ENCODE measurements at places on chromosomes 16 and 17.

GRCh38 chr17:39639566-39640458 lies 2.9 kb downstream of the STARD3 start:
- no peak for DNase-seq

- DNase-seq, result no peak
Measured at GRCh38 chr16:62965831-62966230, 929.6 kb upstream of the CDH8 start.

- DNase-seq, result no peak
Measured at GRCh38 chr17:3915995-3916696, at the start of gene P2RX1. Gene P2RX1, minus strand, starts transcription at chr17:3916465. Its CDS starts 240 bp downstream, at chr17:3916225.

DNA sequence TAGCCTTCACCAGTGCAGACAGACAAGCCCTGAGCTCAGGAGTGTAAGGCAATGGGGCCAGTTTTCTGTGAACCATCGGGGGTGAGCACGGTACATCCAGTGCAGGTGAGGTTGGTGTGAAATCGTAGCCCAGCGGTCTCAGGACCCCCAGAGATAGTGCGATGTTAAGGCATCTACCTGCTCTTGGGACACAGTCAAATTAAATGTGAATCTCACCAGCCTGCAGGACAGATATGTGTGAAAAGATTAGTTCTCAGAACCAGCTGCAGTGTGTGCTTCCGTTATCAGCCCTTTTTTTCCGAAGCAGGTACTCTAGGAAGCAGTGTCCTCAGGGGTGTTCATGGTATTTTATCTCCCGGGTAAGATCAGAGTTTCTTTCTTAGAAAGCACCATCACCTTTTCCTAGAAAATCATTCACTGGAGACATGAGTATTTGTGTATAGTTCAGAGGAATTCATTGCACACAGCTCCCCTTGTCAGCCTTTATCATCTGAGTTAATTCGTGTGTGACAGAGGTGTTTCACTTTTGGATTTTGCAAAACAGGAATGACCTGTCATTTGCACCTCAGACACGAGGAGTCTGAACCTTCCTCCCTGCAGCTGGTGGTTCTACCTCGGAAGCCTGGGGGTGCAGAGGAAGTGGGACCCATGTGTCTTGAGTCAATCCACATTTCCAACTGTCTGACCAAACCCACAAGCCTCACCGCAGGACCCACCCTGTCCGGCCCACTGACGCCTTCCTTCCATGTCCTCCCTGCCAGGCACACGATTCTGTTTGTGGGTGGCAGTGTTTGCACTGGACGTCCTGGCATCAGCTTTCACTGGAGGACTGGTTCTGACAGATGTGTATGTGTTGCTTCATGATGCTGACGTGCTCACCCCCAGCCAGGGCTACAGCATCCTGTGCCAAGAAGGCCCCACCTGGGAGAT lies 107.8 kb downstream of the CLEC16A start:
- peak; percentile 56 for DNase-seq

DNA sequence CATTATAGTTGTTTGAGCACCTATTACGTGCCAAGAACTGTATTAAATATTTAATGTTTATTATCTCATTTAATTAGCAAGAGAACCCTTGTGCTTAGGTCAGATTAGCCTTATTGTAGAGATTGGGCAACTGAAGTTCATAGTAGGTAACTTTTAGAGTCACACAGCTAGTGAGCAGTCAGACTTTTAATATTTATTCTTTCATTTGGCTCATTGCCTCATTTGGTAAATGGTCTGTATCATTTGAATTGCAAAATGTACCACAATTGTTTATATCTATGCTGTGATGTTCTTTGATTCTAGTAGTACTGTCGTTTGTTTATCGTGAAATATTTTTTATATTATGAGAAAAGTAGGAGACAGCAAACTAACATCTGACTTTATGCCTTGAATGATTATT lies 7.6 kb downstream of the CLTC start:
- no peak for DNase-seq

- DNase-seq, result no peak
Measured at GRCh38 chr16:7330709-7331108, 1.9 kb upstream of the RBFOX1 start.

DNA sequence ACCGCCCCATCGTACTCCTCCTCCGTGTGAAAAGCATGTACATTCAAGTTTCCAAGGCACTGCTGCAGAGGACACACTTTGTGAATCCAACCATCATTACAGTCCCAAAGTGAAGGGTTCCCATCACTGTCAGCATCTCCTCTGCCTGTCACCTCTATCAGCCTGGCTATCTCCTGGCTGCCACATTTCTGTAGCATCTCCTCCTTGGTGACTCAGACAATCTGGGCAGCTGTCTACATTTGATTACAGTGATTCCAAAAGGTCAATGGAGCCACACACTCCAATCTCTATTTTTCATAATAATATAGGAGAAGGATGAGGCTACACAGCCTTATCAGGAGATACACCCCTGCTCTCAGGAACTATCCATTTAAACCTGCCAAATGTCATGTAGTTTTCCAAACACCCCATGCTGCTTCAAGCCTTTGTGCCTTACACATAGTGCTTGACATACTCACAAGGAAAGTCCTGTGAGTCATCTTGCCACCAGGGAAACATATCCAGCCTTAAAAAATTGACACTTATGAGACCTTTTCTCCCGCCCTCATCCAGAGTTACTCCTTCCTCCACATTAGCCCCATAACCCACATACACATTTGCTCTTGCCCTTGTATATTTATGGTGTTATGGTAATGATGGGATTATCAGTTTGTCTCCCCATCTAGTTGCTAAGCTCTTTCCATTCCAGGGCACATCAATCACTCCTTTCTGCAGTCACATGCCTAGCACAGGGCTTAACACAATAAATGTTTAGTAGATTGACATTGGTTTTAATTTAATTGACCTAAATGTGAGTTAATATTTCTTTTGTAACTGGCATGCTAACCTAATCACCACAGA lies 250.1 kb upstream of the CDH5 start:
- no peak for DNase-seq

DNA sequence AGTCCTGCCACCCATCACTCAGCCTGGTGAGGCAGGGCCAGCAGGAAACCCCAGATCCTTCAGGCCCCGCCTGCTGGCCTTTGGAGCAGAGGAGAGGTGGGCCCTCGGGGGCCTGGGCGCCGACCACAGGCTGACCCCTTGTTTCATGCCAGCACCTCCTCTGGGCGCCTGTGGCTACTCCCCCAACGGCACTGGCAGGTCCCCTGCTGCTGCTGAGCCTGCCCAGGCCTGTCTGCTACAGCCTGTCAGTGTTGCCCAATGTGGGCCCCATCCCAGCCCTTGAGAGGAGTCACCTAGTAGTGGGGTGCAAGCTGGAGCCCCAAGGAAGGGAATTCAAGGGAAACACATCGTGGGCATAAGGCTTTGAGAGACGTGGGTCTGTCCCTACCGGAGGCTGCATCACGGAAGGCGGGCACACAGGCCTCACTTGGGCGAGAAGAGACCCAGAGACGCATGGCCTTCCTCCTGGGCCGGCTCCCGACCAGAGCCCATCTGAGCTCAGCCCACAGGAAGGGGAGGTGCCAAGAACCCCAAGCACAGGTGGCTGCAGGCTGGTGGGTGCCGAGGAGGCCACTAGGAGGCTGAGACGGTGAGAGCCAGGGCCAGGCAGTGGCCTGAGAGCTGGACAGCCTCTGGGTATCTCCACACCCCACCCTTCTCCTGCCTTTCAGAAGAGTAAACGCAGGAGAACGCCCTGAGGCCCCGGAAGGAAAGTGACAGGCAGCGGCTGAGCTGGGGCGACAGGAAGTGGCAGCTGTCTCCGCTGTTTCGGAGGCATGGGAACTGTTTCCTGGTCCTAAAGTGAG lies 8.0 kb upstream of the FASN start:
- no peak for DNase-seq

DNA sequence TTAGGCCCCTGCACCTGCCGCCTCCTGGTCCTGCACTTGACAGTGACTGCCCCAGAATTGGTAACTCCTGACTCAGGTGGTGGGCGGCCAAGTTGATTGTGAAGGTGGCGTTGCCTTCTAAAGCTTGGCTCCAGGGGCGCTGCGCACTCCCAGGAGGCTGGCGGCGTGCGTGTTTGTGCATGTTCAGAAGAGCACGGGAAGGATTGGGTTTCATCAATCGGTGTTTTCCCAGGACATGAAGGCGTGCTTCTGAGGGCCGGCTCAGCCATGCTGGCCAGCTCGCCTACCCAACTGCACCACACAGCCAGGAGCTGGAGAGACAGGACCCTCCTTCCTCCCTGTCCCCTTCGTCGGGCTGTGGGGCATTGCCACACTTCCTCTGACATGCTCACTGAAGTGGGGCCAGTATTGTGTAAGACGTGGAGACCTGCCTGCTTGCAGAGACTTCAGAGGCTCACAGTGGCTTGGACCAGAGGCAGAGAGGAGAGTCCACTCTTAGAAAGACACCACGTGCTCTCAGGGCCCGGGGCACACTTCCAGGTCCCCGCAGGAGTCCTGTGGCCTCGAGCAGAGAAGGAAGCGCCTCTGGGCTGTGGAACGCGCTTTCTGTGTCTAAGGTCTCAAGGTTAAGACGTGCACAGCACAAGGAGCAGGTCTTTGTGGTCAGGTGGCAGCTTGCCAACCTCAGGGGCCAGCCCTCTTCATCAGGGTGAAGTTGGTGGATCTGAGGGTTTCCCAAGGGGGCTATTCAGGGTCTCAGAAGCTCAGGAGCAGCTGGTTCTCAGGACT lies 2.8 kb downstream of the RAB40C start:
- no peak for DNase-seq

Measured in stimulated activated CD8-positive, alpha-beta memory T cell treated with anti-CD3 and anti-CD28 coated beads, Interleukin-7, amount 100 ng/mL, for 24 hours (primary cell).